ENCODE measurements at places on chromosomes 11 and 22.

DNA sequence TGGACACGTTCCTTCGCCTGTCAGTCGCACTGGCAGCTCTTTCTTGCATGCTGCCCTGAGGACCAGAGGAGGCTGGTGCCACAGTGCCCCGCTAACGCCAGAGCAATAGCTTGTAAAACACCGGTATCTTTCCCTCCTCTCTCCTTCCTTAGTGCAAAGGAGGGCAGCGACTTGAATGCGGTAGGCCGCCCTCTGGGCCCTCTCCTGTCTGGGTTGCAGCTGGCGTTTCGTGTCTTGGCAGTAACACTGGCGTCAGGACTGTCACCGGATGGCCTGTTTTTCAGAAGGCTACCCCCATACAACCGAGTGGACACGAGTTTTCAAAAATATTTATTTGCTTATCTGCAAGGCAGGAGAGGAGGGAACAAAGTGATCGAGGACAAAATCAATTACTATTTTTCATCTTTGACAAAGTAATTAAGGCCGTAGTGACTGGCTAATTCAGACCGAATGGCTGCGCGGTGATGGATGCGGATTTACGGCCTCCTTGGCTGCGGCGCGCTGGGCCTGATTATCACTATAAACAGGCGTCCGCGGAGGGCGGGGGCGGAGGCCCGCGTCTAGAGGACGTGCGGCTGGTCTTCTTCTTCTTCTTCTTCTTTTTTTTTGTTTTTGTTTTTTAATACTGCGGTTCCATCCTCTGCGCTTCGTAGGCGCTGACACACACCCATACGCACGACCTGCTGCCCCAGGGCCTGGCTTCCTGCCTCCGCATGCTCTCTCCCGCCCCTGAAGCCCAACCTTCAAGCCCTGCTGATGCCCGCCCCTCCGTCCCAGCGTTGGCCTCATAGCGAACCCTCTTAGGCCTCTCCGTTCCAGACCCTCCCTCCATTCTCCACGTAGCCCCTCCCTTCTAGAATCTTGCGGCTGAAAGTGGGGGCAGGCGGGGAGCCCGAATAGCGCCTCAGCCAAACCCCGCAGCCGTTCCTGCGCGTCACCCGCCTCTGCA lies 2.9 kb upstream of the SLC6A5 start:
- DNase-seq: no peak

DNA sequence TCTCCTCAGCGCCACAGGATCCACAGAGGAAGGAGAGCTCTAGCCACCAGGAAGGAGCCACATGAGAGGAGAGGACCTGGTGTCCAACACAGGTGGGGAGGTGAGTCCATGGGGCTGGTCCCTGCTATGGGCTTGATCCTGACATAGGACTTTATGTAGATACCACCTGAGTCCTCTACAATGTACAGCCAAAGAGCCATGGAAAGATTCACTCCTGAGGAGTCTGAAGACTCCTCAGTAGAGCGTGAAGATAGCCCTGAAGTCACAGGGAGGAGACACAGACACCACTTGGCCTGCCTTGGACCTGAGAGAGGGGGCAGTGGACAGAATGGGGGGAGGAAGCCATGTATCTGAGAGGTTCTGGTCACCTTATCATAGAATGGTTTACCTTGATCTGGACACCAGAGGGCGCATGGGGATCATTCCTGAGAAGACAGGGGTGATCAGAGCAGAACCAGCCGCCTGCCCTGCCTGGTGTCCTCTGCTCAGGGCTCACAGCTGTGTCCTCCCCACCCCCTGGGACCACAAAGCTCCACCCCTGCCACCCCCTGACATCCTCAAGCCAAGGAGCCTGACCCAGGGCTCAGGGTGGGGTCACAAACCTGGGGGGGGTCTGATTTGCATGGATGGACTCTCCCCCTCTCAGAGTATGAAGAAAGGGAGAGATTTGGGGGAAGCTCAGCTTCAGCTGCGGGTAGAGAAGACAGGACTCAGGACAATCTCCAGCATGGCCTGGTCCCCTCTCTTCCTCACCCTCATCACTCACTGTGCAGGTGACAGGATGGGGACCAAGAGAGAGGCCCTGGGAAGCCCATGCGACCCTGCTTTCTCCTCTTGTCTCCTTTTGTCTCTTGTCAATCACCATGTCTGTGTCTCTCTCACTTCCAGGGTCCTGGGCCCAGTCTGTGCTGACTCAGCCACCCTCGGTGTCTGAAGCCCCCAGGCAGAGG lies 77.0 kb downstream of the ZNF280B start:
- DNase-seq: peak; percentile 49

GRCh38 chr11:46570790-46571398 lies 22.9 kb downstream of the AMBRA1 start:
- DNase-seq: no peak

DNA sequence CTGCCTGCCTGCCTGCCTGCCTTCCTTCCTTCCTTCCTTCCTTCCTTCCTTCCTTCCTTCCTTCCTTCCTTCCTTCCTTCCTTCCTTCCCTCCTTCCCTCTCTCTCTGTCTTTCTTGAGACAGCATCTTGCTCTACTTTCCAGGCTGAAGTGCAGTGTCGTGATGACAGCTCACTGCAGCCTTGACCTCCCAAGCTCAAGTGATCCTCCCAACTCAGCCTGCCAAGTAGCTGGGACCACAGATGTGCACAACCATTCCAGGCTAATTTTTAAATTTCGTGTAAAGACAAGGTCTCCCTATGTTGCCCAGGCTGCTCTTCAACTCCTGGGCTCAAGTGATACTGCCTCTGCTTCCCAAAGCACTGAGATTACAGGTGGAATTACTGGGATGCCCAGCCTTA lies 328.2 kb upstream of the SORL1-AS1 start:
- DNase-seq: no peak

DNA sequence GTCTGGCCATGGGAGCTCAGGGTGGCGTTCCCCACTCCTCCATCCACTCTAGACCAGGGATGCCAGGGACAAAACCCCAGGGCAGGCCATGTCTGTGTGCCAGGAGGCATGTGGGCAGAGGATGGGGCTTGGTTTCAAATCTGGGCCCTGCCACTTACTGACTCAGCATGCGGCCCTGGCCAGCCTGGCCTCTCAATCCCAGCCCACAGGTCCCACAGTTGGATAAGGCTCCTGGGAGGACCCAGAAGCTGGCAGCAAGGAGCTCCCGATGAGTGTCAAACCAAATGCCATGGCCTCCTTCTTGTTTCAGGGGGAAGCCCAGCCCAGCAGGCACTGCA lies 1290.4 kb downstream of the BRD1 start:
- DNase-seq: no peak

GRCh38 chr11:132422722-132423121 lies 1052.3 kb downstream of the NTM start:
- DNase-seq: no peak

GRCh38 chr11:14529951-14530350 lies 9.8 kb upstream of the PSMA1 start:
- no peak for DNase-seq

GRCh38 chr11:93541884-93542810 lies 1.0 kb downstream of the SMCO4 start:
- peak; percentile 16 for DNase-seq

- no peak for DNase-seq
These were observed 28.5 kb upstream of the OAF start for GRCh38 chr11:120182372-120182771.

- DNase-seq: no peak
These were observed 24.8 kb upstream of the CLDN5 start for GRCh38 chr22:19548964-19549363.

DNA sequence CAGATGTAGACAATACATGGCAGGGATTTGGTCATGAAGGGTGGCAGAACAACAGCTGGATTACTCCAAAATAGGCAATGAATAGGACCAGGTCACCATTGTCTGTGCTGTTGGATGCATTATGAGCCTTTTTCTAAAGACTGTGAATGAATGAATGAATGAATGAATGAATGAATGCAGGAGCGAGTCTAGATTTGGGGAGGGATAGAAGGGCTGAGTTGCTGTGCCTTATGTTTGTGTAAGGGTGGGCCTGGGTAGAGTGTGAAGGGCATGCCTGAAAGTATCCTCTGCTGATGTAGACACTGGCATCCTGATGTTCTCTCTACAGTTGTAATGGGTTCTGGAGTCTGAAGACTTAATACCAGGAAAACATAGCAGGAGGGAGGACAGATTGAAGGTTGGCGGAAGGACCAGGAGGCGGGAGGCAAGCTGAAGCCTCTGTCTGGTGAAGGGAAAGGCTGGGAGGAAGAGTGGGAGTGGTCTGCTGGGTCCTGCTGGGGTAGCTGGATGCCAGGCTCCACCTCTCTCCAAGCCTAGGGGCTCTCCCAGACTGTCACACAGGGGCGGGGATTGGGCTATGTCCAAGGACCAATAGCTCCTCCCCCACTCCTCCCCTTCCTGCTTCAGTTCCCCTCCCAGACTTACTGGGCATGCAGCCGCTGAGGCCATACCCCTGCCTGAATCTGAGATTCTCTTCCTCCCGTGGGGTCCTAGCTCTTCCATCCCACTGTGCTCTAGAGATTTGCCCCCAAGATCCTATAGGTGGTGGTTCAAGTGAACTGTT lies 4.8 kb downstream of the TRIM3 start:
- DNase-seq: no peak

GRCh38 chr11:2586793-2587131 lies 113.0 kb downstream of the KCNQ1OT1 start:
- DNase-seq: no peak

DNA sequence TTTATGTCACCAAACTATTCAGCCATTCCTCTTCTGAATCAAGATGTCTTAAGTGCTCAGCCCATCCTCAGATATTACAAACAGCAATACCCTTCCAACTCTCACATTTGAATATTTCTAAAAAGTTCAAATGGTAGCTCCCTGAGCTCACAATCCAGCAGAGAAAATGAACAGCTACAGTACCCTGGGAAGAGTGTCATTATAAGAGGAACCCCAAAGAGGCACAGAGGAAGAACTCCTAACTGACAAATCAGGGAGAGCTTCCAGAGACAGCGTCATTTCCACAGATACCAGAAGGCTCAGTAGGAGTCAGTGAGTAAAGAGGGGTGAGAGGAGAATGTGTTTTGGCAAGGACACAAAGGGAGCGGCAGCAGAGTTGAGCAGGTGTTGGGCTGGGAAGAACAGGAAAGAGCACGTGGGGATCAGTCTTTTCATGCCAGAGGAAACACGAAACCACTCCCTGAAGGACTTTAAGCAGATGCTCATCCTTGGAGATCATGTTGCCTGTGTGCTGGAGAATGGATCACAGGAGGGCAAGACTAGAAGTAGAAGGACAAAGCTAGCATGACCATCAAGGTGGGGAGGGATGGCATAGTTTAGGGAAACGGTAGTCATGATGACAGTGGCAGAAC lies 4.3 kb downstream of the CLTCL1 start:
- DNase-seq: no peak

DNA sequence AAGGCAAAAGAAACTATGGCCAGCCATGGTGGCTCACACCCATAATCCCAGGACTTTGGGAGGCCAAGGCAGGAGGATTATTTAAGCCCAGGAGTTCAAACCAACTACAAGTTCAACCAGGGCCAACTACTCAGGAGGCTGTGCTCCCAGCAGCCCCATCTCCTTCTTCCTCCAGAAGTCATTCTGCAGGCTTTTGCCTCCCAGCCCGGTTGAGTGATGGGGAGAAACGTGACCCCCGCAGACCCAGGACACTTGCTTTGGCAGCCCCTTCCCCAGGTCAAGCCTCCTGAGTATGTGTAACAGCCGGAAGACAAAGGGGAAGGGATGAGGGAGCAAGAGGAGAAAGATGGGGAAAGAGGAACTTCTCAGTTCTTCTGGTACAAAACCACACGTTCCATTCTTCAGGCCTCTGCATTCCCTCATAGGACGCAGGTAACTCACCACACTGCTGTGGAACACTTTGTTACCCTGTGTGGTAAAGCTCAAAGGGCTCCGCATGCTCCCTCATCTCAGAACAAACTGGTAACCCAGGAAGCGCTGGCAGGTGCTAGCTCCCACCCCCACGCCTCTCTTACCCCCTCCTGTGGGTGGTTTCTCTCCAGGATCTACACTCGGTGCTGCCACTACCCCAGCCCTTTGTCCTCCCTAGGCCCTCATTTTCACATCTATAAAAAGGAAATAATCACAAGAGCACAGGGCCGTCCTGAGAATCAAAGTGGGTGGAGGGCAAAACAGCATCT lies 4.0 kb downstream of the SULT4A1 start:
- no peak for DNase-seq

- no peak for DNase-seq
These were observed 56.1 kb upstream of the TIMP3 start for GRCh38 chr22:32745251-32745995.

GRCh38 chr11:119795690-119796089 lies 66.7 kb upstream of the NECTIN1 start:
- no peak for DNase-seq

GRCh38 chr11:76185931-76186401 lies 20.3 kb downstream of the WNT11 start:
- no peak for DNase-seq

DNA sequence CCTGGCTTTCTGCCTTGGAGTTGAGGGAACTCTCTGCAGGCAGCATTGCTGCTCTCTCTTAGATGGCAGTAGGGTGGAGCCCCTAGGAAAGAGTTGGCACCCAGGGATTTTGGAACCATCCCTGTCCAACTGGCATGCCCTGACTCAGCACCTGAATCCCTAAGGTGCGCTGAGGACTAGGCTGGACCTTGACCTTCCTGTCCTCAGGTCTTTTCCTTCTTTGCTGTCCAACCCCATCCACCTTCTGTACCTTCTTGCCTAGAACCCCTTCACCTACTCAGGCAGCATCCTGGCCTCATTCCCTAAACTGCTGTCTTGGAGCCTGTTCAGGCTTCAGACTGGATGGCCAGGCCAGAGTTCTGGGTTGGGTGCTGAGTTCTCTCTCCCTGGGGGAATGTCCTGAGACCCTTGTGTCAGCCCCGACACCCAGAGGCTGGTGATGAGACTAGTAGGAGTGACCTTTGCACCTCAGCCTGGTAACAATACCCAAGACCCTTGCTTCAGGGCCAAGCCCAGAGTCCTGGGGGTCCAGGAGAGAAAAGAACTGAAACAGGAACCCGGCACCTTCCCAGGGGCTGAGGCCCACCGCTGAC lies 2.5 kb upstream of the POLD4 start:
- DNase-seq: no peak

DNA sequence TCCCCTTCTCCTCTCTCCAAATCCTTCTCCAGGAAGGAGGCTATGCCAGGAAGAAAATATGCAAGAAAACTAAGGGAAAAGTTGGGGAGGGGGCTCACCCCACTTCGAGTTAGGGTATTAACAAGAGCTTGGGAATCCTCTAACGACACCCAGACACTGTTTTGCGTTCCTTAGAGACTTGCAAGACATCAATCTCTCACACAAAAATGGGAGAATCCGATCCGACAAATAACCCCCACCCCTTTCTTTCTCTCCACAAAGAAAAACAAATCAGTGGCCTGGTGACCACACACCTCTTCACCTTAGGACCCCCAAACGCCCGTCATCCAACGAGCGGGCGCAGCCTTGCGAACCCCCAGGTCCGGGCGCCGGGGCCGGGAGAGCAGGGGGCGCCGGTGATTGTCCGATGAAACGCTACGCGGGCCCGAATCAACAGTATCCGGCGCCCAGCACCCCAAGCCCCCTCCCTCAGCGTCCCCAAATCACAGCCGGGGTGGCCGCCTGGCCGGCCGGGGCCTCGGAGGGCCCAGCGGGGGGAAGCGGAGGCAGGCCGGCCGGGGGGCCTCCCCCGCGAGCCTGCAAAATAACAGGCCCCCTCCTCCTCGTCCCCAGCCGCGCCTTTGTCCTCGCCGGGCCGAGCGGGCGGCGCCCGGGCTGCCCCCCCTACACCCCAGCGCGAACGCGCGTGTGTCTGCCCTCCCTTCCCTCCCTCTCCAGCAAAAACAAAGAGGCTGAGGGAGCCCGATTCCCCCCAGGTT lies 690 bp downstream of the CSNK1E start:
- peak; percentile 51 for DNase-seq

Data from effector CD4-positive, alpha-beta T cell (primary cell).